Fibroblast of skin of scalp (primary cell): ENCODE measurements at places on chromosomes 11 and 22.
A peak's percentile ranks its signal among the peaks of the same experiment; 100 is the strongest.

- DNase-seq = peak; percentile 39
Measured at GRCh38 chr11:125448136-125448535, 47.9 kb downstream of the FEZ1 start.

- no peak for DNase-seq
Measured at GRCh38 chr11:36534276-36534840, 24.3 kb upstream of the TRAF6 start.

GRCh38 chr11:48129697-48130395 is 86.8 kb upstream of the OR4B1 start:
- DNase-seq = no peak

DNA sequence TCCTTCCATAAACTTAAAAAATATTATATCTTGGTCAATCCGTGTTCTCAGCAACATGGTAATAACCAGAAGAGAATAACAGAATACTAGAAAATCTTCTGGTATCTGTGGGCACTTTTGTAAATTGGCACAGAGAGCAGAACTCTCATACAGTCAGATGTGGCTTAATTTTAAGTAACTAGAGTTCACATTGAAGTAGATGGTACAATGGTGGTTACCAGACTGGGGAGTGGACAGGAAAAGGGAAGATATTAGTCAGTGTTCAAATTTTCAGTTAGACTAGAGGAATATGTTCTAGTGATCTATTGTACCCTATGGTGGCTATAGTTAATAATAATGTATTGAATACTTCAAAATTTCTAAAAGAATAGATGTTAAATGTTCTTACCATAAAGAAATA is 6.9 kb downstream of the OR52H1 start:
- DNase-seq = no peak

DNA sequence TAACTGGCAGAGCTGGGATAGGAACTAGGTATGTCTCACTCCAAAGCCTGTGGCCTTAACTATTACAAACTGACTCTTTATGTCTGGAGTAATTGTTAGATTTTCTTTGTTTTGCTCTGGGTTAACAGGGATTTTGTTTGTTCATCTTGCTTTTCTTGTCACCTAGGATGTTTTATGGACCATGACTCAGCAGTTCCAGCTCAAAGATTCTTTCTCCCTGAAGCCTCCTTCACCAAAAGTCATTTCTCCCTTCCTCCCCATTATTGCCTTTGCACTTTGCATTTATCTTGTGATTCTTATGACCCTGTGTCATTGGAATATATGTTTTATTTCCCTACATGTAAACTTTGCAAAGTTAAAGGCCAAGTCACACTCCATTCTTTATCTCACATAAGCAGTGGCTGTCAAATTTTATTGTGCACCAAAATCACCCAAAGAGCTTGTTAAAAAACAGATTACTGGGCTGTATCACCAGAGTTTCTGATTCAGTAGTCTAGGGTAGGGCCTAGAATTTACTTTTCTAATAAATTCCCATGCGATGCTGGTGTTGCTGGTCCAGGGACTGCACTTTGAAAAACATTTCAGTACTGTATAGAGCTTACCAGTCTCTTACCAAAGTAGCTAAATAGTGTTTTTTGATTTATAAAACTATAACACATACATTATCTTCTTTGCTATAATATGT is 327.7 kb downstream of the DLG2 start:
- no peak for DNase-seq

DNA sequence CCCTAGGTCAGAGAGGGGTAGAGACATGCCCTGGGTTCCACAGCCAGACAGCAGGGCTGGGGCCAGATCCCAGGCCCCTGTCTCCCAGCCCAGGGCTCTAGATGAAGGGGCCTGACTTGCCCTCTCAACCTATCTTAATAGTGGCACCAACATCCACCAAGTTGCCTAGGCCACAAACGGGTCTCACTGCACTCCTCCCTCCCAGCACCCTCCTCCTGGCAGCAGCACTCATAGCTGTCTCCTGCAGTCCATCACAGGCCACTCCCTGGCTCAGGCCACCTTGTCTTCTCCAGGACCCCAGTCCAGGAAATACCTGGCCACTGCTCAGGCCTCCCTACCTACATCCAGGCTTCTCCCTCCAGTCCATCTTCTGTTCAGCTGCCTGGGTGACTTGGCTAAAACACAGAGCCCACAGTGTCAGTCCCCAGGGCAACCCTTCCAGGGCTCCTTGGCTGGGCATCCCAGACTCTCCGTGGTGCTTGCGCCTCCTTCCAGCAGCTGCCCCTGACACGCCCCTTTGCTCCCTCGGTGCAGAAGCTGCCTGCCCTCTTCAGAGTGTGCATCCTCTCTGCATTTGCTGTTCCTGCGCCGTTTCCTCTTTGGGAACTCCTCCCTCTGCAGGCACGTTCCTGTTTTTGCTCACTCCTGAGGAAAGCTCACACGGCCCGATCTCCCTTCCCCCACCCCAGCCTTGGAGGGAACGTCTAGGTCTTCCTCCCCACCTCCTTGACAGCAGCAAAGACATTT is 40.5 kb downstream of the LRRC32 start:
- peak; percentile 20 for DNase-seq

DNA sequence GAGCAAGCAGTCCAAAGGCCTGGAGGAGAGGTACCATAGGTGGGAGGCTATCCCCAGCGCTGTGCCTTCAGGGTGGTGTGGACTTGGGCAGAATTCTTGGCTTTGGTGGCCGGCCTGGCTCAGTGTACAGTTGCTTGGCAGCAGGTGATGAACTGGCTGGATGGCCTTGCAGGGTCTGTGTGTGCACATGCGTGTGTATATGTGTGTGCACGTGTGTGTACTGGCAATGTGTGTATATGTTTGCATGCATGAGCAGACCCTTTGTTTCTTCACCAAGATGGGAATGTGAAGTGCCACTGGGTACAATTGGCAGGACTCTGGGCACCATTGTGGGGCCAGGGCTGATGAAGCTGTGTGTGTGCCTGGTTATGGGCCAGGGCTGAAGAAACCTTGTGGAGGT is 53.0 kb downstream of the CEP164 start:
- DNase-seq = no peak

DNA sequence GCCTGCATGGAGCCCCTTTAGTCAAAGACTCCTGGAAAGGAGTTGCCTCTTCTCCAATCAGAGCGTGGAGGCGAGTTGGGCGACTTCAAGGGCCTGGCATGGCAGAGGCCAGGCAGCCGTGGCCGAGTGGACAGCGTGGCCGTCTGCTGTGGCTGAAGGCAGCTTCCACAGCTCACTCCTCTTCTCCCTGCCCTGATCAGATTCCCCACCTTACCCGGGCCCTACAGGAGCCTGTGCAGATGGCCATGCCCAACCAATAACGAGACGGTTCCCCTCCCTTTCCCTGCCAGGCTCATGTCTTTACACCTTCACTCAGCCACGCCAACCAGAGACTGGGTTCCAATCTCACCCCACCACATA is 20.0 kb upstream of the SLC22A12 start:
- no peak for DNase-seq

GRCh38 chr11:98531576-98531975 is 489.2 kb upstream of the CNTN5 start:
- DNase-seq = no peak

- DNase-seq = no peak
Measured at GRCh38 chr11:107196732-107197131, 178.5 kb upstream of the GUCY1A2 start.

DNA sequence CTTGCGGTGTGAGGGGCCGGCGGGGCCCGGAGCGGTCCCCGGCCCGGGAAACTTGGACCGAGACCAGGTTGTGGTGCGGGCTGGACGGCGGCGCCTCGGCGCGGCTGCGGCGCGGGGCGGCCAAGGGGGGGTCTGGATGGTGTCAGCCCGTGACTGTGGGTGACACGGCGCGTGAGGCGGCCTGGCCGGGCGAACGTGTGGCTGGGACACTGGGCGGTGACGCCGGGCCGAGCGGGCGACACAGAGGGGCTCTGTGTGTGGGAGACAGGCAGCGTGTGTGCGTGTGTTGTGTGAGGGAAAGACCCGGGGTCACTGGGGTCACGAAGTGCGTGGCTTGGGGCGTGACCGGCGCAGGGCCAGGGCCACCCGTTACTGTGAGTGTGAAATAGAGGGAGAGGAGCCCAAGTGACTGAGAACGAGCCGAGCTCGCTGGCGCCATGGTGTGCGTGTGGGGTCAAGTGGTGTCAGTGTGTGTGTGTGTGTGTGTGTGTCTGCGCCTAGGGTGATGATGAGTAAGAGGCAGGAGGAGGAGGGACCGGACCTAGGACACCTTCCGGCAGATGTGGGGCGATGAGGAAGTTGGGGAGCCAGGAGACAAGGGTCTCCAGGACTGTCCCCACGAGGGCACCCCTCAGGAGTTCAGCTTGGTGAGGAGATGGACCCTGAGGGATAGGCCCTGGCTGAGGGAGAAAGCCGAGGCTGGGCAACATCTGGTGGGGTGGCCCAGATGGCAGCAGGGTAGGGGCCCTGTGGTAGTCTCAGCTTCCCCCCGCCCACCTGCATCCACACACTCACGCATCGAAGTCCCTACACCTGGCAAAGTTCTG is 817 bp downstream of the RELT start:
- peak; percentile 77 for DNase-seq

DNA sequence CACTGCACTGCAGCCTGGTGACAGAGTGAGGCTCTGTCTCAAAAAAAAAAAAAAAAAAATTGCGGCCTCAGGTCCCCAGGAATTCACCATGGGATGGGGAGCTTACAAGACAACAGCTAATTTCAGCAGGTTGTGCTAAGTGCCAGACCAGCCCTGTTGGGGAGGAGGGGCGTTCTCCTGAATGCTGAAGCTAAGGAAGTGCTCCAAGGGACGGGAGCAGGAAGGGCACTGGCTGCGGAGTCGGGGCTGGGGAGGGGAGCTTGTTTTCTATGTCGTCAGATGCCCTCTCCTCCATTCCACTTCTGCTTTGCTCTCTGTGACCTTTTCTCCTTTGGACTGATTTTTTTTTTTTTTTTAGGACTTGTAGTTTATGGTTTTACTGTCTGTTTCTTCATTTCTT is 4.5 kb downstream of the ADAMTS15 start:
- no peak for DNase-seq

GRCh38 chr22:40348025-40348658 is 1.8 kb downstream of the ADSL start:
- peak; percentile 63 for DNase-seq

DNA sequence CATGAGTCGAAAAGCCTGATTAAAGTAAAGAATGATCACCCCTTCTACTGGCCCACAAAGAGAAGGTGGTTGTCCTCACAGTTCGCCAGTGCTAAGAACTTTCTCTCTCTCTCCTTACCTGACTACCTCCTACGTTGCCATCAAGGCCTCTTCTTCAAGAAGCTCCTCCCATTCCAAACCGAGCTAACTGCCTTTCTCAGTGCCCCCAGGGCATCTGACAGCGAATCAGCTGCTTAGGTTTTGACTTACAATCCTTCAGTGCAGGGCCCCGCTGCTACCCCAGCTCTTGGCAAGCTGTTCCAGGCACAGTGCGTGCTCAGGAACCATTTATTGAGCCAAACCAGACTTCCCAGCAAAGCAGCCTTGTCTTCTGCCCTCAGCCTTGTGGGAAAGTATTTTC is 5.8 kb downstream of the VSTM5 start:
- no peak for DNase-seq

DNA sequence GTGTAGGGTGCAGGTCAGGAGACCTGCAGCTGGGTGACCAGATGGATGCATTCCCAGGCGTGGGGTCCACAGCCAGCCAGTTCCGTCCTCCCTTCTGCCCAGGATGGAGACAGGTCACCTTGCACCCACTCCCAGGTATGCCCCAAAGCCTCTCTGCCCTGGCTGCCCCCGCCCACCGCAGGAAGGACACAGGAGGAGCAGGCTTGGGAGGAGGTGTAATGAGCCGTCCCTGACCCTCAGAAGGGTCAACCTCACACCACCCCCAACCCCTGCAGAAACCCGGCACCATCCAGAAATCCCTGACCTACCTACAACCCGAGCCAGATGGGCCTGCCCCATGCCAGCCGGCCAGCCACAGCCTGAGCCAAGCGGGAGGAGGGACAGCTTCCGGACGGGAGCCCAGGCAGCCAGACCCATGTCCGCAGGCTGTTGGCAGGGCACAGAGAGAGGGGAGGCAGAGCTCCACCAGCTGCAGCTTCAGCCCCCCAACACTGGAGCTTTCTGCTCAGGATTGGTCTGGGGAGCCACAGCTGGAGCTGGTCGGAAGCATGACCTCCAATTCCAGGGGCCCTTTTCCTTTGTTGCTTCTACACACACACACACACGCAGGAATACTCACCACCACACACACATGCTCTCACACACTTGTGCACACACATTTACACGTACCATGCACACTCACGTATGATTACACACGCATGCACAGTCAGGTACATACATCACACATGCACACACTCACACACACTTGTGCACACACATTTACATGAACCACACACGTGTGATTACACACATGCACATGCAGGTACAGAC is 5.3 kb downstream of the IFITM10 start:
- no peak for DNase-seq
